ENCODE measurements at places on chromosomes 12 and 14.

- peak; percentile 48 for DNase-seq
Measured at GRCh38 chr14:79016828-79017505, 846.8 kb downstream of the NRXN3 start.

- no peak for DNase-seq
Measured at GRCh38 chr14:37601865-37602264, 6.4 kb downstream of the TTC6 start.

GRCh38 chr14:54109521-54110120 lies 153.0 kb upstream of the BMP4 start:
- no peak for DNase-seq

GRCh38 chr14:103220982-103221641 lies 97.9 kb downstream of the TNFAIP2 start:
- DNase-seq, result no peak

DNA sequence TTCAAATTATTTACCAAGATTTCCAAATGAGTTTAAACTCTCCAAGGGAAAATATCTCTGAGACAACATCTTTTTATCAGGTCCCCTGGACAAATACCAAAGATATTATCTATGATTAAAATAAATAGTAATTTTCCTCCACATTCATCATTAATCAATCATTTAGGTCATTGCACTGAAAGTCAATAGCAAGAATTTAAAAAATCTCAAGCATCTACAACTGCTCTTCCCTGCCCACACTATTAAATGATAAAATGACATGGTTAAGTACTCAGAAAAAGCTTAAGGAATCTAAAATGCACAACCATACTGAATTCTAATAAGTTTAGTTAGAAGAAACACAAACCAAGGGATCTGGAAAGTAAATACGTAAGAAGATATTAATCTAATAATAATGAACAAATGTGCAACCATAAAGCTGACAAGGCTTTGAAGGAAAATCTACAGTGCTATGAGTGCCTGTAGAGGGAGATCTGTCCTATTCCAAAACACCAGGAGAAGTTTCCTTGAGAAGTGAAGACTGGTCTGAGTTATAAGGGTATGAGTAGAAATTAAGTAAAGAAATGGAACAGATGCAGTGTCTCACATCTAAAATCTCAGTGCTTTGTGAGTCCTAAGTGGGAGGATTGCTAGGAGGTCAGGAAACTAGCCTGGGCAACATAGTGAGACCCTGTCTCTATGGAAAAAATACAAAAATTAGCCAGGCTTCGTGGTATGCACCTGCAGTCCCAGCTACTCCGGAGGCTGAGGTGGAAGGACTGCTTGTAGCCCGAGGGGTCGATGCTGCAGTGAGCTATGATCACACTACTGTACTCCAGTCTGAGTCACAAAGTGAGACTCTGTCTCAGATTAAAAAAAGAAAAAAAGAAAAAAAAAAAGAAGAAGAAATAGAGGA lies 19.2 kb downstream of the INTS13 start:
- no peak for DNase-seq

DNA sequence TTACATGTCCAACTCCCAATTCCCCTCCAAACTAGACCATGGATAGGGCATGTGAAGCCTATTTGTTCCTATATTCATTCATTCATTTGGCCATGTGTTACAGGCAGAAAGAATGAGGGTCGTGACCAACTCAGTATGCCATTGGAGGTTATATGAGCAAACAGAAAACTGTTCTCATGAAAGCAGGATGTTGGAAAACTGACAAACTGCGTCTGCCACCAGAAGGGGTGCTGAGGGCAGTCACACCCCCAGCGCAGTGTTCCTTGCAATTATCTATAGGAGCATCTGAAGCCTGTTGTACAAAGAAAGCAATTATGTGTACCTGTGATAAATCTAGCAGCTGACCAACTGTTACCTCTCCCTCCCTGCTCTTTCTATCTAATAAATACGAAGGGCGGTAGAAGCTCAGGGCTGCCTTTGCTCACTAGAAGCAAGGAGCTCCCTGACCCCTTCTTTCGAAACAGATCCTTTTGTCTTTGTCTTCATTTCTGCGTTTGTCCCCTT lies 21.1 kb downstream of the ENTPD5 start:
- no peak for DNase-seq

DNA sequence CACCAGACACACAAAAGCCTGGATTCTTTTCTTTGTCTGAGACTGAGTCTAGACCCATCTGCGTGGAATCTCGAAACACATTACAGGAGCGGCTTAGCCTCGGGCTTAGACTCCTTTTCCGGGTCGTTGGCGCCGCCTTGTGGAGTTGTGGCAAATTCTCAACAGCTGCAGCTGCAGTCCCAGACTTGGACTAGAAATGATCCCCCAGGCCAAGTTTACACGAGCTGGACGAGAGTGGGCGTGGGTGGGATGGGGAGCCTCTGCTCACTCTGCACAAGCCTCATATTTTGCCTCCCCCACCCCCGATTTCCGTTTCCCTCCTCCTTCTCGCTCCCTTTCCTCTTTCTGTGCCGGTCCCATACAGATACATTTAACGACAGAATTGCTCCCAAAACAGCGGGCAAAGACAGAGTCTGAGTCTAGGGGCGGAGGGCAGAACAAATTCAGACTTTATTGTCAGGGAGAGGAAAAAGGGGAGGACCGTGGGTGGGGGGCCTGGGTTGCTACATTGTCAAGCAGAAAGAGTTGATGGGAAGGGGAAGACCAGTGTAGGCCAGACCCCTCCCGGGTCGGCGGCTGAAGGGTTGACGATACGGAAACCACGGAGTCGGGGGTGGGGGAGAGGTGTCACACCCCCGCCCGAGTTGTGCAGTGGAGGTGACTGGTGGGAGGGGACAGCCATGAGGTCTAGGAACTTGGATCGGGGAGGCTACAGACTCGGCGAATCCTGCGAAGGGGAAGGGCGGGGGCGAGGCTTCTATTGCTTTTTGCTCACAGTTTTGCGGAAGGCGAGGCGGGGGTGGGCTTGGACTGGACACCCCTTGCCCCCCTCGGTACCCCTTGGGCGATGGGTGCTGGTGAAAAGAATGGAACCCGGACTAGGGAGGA lies 4.7 kb upstream of the GPR84 start:
- DNase-seq, result peak; percentile 47

- no peak for DNase-seq
Measured at GRCh38 chr12:59700153-59700450, 104.3 kb downstream of the SLC16A7 start.

DNA sequence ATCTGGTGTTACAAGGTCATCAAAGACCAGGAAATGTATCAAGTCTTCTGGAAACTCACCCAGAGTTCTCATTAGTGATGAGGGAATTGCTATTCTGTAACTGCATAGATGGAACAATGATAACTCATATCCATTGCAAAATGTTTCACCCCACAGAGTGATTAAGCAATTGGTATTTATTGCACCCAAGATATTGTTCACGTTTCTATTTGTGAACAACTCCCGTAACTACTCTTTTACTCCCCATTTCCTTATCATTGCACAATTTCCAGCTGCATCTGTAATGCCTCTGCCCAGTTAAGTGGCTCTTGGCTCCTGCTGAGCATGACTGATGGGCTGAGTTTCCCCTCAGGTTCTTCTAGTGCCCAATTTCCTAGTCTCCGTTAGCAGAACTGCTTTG lies 108.7 kb upstream of the PRICKLE1 start:
- DNase-seq, result no peak

GRCh38 chr12:124750787-124751471 lies 112.7 kb downstream of the SCARB1 start:
- no peak for DNase-seq

GRCh38 chr14:94322648-94323570 lies at the start of gene SERPINA6:
TSS of gene SERPINA6 (minus strand) at chr14:94323336. CDS start at chr14:94314648, 8,688 bp downstream.
- no peak for DNase-seq

- no peak for DNase-seq
Measured at GRCh38 chr12:19641235-19642080, 202.2 kb downstream of the AEBP2 start.

DNA sequence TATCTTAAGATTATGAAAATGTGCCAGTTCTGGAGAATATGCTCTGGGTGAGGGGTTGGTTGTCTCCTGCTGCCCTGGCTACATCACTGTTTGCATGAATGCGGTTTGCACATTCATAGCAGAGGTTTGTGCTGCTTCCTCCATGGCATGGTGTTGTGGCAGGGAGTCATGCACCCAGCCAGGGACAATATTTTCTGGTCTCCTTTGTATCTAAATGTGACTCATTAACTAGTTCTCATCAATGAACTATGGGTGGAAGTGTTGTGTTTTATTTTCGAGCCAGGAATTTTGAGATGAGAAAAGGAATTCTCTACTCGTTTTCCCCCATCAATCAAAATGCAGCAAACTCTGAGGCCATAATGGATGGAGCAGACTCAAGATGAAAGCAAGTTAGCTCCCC lies 527.3 kb downstream of the SNAPC1 start:
- no peak for DNase-seq

DNA sequence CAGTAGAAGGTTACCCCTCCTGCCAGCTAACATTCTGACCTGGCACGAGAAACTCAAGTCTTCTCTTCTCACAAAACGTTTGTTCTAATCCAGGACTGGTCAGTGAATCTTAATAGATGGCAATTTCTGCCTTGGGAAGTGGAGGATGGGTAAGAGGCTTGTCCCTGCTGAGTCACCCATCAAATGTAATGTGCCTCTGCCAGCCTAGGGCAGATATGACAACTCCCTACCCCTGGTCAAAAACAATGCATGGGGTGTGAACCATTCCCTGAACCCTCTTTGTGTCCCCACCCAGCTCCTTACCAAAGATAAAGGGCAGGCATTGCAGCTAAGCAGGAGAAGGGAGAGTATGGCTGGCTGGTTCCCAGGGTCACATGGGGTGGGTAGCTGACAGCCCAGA lies 1052.9 kb downstream of the GALC start:
- DNase-seq, result no peak

- DNase-seq, result no peak
Measured at GRCh38 chr14:103634156-103634555, 5.1 kb downstream of the KLC1 start.

GRCh38 chr12:78420991-78421390 lies 443.6 kb upstream of the SYT1 start:
- no peak for DNase-seq

DNA sequence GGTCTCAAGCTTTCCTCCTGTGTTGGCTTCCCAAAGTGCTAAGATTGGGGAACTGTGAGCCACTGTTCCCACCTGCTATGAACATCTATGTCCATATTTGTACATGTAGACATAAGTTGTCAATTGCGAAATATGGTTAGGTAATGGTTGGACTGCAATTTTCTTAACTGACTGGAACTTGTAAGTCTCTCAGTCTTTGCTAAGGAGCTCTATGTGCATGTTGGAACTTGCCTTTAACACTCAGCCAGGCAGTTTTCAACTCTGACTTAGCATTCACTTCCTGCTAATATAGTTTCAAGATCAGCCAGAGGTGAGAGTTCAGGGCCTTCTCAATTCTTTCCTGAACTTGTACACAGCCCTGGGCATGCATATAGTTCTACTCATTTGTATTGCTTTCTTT lies 44.5 kb upstream of the EEA1 start:
- no peak for DNase-seq

- no peak for DNase-seq
Measured at GRCh38 chr12:123931686-123932321, 40.8 kb downstream of the CCDC92 start.

- DNase-seq, result no peak
Measured at GRCh38 chr12:132114667-132115066, 29.5 kb downstream of the DDX51 start.

GRCh38 chr12:90333424-90333823 lies 621.6 kb downstream of the CCER1 start:
- DNase-seq, result peak; percentile 15

GRCh38 chr14:97296176-97296575 lies 499.0 kb downstream of the VRK1 start:
- DNase-seq, result no peak

DNA sequence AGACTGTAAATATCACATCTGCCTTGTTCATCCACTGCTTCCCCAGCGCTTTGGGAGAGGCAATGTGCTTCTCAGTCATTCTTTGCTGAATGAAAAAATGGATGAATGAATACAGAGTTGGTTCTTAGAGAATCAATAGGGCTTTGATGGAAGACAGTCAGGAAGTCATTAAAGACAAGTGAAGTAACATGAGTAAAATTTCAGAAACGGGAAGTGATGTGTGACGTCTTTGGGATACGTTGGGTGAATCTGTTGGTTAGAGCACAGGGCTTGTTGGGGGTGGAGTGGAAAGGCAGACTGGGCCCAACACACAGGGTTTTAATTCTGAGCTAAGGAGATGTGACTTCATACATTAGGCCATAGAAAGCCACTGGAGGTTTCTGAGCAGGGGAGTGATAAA lies 39.0 kb upstream of the NRXN3 start:
- no peak for DNase-seq

- DNase-seq, result no peak
Measured at GRCh38 chr14:57169901-57170300, 98.8 kb downstream of the EXOC5 start.

Measured in NCI-H446 treated with DMSO at 0.1 percent for 48 hours (cell line).